ENCODE measurements at places on chromosomes 7 and 10.
A peak's percentile ranks its signal among the peaks of the same experiment; 100 is the strongest.

GRCh38 chr10:22103701-22104470, 100.4 kb upstream of the DNAJC1 start:
- no peak for DNase-seq

DNA sequence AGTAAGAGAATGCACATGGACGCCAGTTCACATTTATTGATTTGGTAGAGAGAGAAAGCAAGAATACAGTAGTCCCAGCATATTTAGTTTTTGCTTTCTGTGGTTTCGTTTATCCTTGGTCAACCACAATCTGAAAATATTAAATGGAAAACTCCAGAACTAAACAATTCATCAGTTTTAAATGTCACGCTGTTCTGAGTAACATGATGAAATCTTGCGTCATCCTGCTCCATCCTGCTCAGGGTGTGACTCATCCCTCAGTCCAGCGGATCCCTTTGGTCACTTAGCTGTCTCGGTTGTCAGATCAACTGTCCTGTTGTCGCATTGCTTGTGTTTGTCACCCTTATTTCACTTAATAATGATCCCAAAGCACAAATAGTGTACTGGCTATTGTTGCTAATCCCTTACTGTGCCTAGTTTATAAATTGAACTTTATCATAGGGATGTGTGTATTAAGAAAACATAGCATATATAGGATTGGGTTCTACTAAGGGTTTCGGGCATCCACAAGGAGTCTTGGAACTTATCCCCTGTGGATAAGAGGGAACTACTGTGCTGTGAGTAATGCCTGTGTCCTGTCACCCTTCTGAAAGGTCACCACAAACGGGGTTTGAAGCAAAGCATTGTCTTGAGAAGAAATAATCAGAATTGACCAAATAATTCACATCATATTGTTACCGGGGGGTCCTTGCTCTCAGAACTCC, 73.6 kb downstream of the OTUD1 start:
- peak; percentile 57 for DNase-seq

DNA sequence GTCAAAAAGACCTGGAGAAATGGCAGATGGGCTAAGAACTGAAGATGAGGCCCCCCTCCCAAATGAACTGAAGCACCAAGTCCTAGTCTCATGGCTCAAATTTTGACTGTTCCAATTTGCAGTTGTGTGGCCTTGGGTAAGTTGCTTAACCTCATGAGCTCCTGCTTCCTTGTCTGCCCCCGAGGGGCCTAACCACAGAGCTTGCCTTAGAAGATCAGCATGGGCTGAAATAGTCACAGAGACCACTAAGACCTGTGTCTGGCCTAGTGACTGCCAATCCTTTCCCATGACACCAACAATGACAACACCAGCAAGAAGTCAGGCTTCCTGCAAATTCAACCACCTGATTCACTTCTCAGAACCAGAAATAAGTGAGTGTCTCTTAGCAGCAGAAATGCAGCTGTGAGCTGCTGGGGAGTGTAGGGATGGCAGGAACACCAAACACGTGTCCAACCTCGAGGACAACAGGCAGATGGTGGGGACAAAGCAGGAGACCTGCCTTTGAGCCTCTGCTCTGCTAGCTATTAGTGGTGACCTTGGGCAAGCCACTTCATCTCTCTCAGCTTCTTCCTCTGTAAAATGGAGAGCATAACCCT, 23.7 kb downstream of the CRHR2 start:
- no peak for DNase-seq

- DNase-seq, result no peak
Measured at GRCh38 chr7:57308631-57309408, 141.2 kb upstream of the ZNF716 start.

DNA sequence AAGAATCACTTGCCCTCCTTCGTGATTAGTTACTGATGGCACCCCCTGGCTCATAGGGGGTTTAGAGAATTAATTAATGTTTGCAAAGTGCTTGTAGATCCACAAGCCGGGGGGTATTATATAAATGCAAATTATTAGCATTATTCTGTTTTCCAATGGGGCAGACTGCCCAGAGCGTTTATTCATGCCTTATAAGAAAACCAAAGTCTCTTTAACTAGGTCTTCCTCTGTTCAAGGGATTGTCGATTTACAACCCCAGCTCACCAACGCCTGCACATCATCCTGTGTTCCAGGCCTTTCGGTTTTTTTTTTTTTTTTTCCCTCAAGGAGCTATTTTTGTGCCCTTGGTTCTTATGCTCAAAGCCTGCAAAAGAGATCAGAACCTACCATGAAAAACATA, 630.7 kb downstream of the PARD3 start:
- no peak for DNase-seq

DNA sequence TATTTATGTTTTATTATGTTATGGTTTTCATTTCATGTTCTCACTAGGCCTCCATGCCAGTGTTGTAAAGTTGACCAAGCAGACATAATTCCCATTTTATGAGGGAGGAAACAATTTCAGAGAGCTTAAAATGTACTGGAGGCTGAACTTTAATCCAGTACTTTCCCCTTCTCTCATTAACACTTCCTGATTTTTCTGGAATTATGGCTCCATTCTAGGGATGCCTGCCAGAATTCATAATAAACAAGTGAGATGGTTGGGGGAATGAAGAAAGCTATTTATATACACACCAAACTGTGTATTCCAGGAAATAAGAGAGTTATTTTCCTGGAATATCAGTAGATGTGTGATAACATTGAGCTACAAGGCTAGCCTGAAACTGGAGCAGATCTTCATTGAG, 6.9 kb downstream of the TMEM236 start:
- DNase-seq, result no peak

DNA sequence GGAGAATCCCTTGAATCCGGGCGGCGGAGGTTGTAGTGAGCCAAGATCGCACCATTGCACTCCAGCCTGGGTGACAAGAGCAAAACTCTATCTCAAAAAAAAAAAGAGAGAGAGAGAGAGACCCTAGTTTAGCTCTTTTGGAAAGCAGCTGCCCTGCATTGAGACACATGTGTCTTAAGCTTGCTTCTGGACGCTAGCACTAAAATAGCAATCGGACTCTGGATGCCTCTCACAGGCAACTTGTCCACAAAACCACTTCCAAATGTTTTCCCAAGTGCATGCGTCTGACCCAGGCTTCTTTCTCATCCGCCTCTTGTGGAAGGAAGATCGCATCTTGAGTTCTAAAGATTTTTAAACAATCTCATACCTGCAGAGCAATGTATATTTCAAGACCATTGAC, 182.7 kb downstream of the CUX1 start:
- no peak for DNase-seq

- peak; percentile 94 for DNase-seq
Measured at GRCh38 chr10:133308421-133309099, at the start of the genes TUBGCP2 and ZNF511. TSS of gene TUBGCP2 (minus strand) at chr10:133308872. CDS start at chr10:133302941, 5,931 bp downstream. TSS of gene ZNF511 (plus strand) at chr10:133308914. CDS start at chr10:133308944, 30 bp downstream.

DNA sequence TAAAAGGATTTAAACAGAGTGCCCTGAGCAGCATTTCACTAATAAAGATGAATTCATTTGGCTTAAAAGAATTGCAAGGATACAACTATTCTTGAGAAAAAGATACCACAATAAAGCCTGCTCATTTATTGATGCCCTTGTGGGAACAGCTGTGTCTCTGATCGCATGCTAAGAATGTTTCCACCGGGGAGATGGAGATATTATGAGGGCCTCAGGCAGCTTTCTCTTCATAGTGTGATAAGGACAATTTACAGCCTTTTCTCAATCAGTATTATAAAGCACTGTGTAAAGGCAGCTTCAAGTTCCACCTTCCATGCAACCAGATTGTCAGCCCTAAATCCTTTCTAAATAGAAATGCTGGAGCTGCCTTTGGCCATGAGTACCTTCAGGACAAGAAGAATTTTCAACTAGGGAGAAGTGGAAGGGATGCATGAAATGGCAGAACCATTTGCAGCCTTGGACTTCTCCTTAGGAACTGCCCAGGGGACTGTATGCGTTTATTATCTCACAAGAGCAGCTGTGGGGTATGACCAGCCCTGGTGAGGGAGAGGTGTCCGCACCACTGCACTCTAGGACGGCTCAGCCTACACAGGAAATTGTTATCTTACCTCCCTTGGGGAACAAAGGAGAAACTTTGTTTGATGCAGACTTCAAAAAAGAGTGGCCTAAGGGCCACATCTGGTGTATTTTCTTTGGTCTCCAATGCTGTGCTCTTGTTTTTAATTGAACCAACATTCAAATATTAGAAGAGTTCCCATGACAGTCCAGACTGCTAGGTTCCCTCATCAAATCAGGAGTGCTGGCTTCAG, 116.9 kb upstream of the PCGF5 start:
- no peak for DNase-seq

DNA sequence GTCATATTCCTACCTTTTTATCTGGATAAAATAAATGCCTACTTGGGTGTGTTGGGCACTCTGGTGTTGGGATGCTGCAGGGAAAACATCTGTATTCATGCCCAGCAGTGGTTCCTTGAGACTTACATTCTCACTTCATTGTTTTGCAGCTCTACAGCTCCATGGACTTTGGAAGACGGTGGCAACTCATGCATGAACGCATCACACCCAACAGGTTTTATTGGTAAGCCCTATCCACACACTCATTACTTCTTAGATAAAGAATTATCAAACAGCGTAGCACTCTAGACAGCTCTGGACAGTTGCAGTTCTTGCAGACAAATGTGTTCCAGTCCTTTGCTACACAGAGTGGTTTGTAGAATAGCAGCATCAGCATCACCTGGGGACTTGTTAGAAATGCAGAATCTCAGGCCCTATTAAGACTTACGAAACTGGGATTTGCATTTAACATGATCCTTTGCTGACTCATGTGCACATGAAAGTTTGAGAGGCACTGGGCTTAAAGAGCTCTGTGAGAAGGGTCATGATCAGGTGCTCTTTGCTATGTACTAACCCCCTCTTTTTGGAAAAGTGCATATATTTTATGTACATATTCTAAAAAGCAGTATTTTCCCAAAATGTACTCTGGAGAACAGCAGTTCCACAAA, 401.9 kb downstream of the SORCS3 start:
- DNase-seq, result no peak

DNA sequence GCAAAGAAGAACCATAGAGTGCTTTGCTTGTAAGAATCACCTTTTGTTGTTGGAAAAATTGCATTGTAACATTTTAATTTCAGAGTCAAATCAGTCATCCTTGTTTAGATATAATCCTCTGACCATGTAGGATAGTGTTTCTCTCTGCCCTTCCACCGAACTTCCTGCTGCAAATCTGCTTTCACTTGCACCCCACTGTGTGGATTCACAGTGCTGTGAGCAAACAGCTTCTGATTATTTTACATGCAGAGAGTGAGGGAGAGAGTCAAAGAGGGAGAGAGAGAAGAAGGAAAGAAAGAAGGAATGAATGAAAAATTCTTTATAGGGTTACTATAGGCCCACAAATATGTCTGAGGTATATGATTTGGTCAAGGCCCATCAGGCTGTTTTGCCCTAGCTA, 30.0 kb upstream of the SEM1 start:
- no peak for DNase-seq

DNA sequence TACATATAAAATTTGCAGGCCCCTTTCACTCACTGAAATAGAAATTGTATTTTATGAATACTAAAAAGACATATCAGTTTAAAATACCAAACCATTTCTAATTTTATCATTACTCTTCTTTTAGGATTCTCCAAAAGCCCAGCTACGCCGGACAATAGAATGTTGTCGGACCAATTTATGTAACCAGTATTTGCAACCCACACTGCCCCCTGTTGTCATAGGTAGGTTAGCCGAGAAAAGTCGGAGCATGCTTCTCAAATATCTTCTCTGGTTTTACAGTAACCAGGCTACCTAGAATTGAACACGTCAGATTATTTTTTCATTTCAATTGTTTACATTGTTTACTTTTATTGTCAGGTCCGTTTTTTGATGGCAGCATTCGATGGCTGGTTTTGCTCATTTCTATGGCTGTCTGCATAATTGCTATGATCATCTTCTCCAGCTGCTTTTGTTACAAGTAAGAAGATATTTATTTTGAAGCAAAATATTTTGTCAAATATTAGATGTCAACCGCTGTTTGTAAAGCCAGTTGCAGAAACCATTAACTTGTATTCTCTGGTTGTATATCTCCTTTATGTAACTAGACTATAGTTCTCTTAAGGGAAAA, 57.6 kb downstream of the MMRN2 start:
- peak; percentile 29 for DNase-seq

DNA sequence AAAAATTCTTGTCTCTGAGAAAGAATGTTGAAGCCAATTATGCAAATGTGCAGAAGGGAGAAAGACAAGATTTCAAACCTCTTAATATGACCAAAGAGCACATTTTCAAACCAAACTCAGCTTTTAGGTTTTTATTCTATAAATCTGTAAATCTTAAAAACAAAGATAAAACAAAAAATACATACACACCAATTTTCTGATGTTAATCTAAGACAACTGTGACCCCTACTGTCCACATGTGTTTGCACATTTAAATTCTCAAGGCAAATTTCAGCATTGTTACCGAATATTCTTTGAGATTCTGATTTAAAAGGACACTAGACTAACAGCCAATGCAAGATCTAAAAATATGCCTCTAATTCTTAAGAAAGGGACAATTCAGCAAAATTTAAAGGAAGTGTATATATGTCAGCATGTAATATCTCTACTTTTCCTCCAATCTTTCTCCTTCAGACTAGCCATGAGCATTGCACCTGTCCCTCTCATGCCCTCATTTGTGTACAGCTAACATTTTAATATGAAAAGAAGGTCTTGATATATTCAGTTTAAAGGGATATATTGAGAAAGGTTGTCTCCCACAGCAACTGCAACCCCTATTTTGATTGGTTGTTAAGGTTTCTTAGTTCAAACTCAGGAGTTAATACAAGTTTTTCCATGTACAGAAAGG, 417.9 kb downstream of the IPMK start:
- DNase-seq, result no peak

- DNase-seq, result no peak
Measured at GRCh38 chr7:24354456-24354855, 70.5 kb downstream of the NPY start.

GRCh38 chr10:69146759-69147158, 22.8 kb downstream of the VPS26A start:
- DNase-seq, result no peak

DNA sequence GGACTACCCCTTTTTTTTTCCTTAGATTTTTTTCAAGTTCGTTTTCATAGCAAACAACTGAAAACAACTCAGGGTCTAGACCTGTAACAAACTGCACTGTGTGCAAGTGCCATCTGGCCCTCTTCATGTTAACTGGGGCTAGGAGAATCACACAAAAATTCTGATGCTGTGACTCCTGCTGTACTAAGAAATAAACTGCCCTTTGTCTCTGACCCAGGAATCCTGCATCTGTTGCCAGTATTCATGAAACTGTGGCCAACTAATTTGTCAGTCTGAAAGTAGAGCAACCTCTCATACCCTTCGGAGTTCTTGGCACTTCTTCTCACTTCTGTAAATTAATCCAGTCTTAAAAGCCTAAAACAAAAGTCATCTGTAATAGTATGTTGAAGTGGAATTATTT, 218.4 kb upstream of the PCDH15 start:
- DNase-seq, result no peak

DNA sequence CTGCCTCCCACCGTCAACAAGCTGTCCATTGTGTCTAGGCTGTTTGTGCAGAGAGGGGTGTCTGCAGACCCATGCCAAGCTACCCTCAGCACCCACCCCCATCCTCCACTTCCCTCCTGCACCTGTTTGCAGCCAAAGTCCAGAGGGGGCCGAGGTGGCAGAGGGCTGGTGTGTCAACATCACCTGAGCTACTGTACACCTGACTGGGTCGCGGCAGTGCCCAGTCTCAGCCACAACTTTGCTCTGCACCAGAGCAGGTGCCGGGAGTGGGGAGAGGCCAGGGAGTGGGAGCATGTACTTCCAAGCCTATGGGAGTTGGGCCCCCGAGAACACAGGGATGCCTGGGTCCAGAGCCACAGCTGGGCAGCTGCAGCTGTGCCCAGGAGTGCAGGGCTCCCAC, 93.1 kb downstream of the AUTS2 start:
- DNase-seq, result no peak

GRCh38 chr7:69630292-69630691, 32.0 kb downstream of the AUTS2 start:
- no peak for DNase-seq

- DNase-seq, result no peak
Measured at GRCh38 chr7:87513735-87514335, 38.4 kb upstream of the ABCB4 start.
